ENCODE measurements at places on chromosomes 1 and 21. TPM values are rescaled to one million over a fixed set of nuclear protein-coding genes. Genes with fewer than 3 reads are reported as not detected.

DNA sequence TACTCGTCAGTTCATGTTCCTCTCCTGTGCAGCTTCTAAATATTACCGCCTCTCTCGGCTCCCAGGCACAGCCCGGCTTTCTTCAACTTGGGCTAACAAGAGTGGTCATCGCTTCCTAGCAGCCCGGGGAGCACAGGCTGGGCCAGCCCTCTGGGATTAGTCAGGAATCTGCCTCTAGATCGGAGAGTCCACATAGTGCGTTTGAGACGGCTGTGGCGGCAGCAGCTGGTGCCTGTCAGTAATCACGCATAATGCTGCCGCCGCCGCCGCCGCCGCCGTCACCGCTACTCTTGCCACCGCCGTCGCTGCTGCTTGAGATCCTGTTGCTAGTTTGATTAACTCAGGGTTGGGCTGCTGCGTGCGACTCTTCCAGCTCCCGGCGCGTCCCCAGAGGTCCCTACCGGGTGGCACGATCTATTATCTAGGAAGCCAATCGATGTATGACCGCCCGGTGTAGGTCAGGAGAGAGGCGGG is at the start of gene RXRG:
Gene RXRG (minus strand): TSS at position 230 of the 474 bp plus-strand sequence. CDS start 233 bp downstream, outside the sequence.
- DNase-seq: peak; percentile 56

The MROH9 gene
- not detected for total RNA-seq

- DNase-seq: no peak
Observed at GRCh38 chr1:80384083-80384830, 1377.7 kb upstream of the ADGRL4 start.

DNA sequence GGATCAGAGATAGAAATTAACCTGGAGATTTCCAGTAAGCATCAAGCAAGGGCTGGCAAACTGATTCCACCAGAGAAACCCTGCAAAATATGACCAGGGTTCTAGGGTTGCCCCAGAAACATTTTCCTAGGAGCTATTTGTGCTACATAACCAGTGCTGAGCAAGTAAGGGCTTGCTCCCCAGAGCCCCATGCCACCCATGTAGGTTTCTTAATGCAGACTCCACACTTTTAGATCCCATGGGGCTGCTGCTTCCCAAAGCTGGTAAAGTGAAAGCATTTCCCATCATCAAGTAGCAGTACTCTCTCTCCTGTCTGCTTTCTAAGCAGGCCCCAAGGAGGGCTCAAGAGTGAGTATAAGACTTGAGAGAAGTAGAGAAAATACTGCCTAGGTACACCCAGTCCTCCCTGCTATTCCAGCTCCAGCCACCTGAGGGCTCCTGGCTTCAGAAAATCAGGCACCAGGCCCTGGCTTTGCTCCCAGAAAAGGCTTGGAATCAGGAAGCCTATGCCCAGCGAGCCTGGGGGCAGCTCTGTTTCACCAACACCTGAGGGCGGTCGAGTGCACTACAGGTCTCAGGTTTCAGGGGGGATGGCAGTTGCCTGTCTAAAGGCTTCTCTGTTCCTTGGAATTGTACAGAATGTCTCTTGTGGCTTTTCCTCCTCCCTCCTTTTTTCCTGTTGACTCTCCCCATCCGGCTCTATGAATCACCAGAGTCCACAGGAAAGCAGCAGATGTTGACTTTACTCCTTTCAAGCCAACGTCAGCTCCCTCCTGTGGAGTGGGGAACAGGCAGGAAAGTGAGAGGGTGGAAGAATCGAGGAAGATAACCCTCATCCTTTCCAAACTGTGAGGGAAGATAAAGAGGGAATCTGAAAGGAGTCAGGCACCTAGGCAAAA is 6.2 kb upstream of the ANKRD35 start:
- DNase-seq: peak; percentile 98

- no peak for DNase-seq
Observed at GRCh38 chr1:67468066-67468718, 38.0 kb upstream of the SERBP1 start.

The HAPLN2 gene
- total RNA-seq: 1.3 TPM

The S100A14 gene
- 2.1 TPM for total RNA-seq

GRCh38 chr1:231778009-231778719 is 151.6 kb downstream of the DISC1 start:
- no peak for DNase-seq

DNA sequence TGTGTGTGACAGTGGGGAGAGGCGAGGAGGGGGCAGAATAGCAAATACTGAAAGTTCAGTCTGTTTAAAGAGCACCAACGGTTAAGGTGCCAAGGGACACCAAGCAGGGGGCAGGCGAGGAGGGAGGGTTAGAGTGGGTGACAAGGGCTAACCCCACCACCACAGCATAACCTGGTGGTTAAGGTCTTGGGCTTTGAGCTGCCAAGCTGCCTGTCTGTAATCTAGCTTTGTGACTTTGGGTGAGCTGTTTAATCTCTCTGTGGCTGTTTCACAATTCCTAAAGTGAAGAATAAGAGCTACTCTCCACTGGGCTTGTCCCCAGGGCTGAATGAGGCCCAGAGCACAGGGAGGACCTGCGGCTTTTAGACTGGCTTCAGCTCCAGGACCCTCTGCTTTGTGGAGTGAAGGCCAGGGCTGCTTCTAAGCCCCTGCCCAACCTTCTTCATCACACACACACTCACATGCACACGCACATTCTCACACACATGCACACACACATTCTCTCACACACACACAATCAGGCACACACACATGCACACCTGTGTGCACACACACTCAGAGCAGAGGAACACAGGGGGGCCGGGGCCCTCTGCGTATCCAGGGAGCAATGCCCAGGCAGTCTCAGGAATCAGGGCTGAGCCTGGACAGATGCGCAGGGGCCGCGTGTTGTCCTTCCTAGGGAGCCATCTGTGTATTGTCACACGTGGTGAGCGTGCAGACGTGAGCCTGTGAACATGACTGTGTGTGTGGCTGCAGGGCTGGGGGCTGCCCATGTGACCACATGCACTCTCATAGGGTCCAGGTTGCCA is 101.6 kb upstream of the TARDBP start:
- DNase-seq: no peak

DNA sequence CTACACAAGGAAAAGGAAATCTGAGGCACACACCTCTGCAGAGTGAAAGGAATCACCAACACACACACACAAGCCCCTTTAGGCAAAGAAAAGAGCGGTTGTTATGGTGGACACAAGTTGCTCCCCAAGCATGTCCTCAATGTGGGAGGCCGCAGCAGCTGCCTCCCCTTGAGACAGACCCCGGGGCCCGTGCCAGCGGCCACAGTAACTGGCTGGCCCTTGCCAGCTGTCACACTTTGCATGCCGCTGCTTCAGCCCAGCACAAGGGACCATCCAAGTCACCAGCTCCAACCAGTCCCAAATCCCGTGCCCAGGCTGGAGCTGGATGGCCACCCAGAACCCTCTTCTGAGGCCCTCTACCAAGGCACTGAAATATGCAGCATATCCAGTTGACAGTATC is 2.9 kb upstream of the OLIG1 start:
- no peak for DNase-seq

The NUP210L gene
- not detected for total RNA-seq

The S100A7 gene
- total RNA-seq: not detected

The SH2D1B gene
- total RNA-seq: not detected

The OLFML2B gene
- total RNA-seq: 6.5 TPM

DNA sequence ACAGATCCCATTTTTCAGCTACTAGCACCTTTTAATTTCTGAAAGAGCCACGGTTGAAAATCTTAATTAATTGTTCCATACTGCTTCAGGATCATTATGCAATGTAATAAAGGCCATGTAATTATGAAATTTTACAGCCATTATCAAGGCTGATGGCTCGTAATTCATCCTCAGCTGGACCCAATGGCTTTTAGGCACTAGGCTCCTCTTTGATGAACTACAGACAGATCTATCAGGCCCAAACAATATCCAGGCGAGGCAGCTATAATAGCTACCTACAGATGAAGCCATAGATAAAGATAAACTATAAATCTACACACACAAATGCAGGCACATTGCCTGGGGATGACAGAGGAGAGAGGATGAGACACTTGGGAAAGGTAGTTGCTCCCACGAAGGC is 110.5 kb upstream of the USH2A start:
- DNase-seq: no peak

DNA sequence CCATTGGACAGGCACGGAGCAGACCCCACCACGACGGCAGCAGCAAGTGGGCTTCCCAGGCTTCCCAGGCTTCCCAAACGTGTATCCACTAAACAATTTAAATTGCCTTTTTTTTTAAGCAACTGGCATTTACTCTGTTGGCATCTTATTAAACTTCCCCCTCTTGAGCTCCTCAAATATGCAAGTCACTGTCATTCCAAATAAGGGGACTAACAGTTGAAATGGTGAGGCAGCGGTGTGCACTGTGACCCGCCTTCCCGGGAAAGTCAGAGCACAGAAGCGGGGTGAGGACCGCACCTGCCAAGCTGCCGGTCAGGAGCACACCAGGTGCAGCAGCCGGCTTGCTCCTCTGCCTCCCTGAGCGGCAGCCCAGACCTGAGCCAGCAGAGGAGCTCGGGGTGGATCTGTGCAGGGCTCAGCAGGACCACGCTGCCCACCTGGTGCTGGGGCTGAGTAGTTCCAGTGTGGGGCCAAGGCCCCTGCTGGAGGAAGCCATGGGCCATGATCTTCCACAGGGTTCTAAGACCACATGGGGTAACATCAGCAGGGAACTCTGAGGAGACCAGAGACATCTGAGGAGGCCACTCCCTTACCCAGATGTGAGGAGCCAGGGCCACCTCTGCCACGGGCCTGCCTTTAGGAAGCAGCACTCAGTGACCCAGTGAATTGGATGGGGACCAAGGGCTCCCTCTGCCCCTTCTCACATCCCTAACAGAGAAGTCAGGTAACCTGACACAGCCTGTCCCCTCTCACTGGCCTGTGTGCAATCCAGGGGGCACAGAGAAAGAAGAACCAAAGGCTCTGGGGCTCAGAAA is 245.4 kb downstream of the NPHP4 start:
- no peak for DNase-seq

The S100A12 gene
- total RNA-seq: not detected

The S100A9 gene
- 0.33 TPM for total RNA-seq

DNA sequence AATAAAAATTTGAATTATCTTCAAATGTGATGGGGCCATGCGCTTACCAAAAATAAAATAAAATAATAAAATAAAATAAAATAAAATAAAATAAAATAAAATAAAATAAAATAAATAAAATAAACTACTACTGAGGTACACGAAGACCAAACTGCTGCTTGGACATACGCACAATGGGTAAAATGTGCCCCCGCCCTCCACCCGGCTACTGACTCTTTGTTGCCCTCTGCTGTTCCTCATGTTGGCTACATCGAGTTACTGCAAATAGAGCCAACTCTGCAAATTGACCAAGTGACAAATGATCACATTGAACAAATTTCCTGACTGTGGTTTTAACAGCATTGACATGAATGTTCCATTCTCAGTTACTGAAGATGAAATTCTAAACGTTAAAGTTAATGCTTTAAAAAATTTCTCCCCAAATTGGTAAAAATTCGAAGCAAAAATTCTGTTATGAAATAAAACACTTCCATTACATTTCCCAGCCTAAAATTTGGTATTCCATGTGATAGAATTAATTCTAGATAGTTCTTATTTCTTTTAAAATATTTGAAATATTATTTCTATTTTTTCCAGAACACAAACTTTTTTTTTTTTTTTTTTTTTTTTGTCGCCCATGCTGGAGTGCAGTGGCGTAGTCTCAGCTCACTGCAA is 18.8 kb upstream of the MAP1LC3C start:
- DNase-seq: peak; percentile 50

DNA sequence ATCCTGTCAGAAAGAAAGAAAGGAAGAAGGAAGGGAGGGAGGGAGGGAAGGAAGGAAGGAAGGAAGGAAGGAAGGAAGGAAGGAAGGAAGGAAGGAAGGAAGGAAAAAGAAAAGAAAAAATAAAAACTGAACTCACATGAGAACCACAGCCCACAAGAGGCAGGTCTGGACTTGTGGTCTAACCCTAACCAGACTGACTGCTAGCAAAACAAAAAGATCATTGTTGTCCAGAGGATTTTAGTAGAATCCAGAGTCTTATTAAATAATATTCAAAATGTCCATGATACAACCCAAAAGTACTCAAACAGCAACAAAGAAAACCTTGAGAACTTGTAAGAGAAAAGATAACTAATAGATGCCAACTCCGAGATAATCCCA is 4.7 kb upstream of the ITGB2 start:
- DNase-seq: no peak

GRCh38 chr1:226086776-226087175 is 24.3 kb downstream of the H3-3A start:
- no peak for DNase-seq

DNA sequence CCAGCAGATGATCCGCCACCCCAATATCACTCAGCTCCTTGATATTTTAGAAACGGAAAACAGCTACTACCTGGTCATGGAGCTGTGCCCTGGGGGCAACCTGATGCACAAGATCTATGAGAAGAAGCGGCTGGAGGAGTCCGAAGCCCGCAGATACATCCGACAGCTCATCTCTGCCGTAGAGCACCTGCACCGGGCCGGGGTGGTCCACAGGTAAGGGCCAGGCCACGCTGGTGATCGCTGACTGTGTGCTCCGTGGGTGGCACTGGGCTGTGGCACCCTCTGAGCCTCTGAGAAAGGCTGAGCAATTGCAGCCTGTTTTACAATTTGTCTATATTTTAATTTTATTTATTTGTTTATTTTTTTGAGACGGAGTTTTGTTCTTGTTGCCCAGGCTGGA is 51.7 kb downstream of the HUNK start:
- no peak for DNase-seq

The AMY1A gene
- total RNA-seq: not detected

The CSF3R gene
- 0.09 TPM for total RNA-seq

DNA sequence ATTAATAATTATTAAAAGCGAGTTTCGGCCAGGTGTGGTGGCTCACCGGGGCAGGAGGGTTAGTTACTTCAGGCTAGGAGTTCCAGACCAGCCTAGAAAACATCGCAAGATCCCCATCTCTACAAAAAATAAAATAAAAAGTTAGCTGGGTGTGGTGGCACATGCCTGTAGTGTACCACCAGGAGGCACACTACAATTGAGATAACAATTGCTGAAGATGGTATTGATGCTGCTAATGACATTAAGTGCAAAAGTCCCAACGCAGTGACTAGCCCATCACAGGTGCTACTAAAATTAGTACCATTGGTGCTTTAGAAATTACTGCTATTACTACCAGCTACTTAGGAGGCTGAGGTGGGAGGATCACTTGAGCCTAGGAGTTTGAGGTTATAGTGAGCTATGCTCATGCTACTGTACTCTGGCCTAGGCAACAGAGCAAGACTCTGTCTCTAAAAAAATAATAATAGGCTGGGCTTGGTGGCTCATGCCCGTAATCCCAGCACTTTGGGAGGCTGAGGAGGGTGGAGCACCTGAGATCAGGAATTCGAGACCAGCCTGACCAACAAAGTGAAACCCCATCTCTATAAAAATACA is 156.6 kb downstream of the GREM2 start:
- DNase-seq: no peak

DNA sequence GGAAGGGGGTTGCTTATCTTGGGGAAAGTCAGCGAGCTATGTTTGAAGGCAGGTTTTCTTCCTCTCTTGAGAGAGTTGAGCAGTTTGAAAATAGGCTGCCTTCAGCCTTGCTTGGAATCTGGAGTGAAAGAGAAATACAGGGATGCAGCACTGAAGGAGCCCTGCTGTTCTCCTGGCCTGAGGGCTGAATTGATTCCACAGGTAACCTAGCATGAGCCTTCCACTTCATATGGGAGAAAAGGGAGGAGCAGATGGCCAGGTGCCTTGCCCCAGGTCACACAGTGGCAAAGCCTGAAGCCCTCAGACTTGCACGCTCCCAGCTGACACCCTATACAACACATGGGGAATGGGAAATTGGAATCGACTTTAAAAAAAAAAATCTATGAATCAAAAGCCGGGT is 88.0 kb upstream of the WLS start:
- DNase-seq: peak; percentile 25

GRCh38 chr1:205783433-205783795 is 8.1 kb upstream of the RAB29 start:
- no peak for DNase-seq
